ENCODE measurements at places on chromosomes 1 and 21.
A peak's percentile ranks its signal among the peaks of the same experiment; 100 is the strongest.

DNA sequence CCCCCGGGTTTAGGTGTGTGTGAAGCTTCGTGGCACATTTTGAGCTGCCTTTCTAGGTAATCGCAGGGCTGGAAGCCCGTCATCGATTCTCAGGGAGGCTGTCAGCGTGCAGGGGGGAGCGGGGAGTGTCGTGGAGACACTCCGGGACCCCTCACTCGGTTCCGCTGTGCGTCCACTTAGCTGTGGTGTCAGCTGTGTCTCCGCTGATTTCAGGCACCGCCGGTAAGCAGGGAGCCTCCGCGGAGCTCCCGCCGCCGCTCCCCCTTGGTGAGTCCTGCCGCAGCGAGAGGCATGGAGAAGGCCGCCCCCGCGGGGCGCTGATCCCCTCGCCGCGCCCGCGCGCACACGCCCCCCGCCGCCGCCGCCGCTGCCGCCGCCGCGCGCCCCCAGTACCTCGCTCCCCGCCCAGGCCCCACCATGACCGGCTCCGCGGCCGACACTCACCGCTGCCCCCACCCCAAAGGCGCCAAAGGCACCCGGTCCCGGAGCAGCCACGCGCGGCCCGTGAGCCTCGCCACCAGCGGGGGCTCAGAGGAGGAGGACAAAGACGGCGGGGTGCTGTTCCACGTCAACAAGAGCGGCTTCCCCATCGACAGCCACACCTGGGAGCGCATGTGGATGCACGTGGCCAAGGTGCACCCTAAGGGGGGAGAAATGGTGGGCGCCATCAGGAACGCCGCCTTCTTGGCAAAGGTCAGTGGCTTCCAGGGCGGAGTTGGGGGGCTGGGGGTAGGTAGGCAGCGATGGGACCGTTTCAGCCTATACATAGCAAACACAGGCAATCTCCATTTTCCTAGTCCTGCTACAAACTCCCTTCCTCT lies 995 bp downstream of the VASH2 start:
- no peak for DNase-seq

DNA sequence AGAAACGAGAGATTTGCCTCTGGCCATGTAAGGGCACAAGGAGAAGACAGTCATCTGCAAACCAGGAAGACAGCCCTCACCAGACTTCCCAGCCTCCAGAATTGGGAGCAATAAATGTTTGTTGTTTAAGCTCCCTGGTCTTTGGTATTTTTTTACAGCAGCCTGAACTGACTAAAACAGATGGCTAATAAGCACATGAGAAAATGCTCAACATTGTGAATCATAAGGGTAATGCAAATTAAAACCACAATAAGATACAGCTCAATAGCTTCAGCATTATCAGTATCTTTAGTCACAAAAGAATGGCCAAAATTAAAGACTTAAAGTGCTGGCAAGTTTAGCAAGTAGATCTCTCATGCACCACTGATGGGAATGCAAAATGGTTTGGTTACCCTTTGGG lies 11.7 kb downstream of the UBE2G2 start:
- no peak for DNase-seq

- peak; percentile 91 for DNase-seq
These were observed at the start of gene SAMSN1 for GRCh38 chr21:14545906-14546480. Gene SAMSN1, minus strand, starts transcription at chr21:14546315. Its CDS starts 54 bp downstream, at chr21:14546261.

GRCh38 chr1:97332716-97333115 lies 588.1 kb downstream of the DPYD start:
- no peak for DNase-seq

DNA sequence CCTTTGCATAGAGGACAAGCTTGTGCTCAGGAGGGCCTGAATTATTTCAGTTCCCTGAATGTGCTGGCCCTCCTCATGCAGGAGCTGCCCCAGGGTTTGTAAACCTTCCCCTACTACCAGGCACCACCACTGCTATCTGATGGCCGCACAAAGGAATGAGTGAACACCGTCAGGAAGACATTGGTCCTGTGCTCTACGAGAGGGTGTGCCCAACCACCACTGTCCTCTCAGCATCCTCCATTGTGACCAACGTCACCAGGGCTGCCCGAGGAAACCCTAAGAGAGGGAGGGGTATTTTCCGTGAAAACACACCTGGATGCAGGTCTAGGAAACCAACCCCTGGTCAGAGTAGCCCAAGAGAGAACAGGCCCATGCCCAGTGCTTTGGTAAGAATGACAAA lies 657.5 kb downstream of the KIF26B start:
- DNase-seq = no peak

GRCh38 chr21:26505211-26505610 lies 67.9 kb downstream of the CYYR1 start:
- DNase-seq = no peak

DNA sequence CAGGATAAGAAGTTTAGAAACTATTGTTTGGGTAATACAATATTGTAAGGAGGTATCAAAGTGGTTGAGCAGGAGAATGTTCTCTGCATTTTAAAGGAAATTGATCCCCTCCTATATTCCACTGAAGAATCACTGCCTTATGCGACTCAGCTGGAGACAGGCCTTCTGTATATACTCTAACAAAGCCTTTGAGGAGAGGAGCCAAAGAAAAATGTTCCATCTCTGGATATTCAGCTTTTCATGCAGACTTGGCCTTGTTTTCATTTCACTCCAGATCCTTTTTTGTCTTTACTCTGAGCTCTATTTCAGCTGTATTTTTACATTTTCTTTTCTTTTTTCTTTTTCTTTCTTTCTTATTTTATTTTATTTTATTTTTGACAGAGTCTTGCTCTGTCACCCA lies 42.1 kb upstream of the S1PR1 start:
- no peak for DNase-seq

DNA sequence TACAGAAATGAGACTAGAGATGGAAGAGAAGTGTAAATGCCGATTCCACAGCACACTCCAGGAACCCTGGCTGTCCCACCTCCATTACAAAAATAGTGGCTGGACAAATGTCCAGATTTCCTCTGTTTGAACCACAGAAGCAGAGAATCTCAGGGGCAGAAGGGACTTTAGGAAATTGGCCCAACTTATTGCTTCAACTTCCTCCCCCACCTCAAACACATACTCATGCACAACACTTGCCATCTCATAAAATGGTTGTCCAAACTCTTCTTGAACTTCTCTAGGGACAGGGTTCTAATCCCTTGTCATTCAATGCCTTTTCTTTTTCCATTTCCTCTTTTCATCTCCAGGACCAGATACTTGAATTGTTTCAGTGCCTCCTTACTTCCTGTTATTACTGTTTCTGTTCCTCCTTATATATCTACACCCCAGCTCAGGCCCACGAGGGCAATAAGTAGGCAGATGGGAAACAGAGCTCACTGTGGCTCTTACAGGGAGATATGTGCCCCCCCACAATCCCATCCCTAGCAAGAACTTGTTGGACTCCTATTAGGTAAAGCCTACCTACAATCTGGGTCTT lies 8.5 kb upstream of the B4GALT3 start:
- peak; percentile 25 for DNase-seq

- DNase-seq = no peak
These were observed 19.8 kb downstream of the CD1D start for GRCh38 chr1:158200527-158200926.

DNA sequence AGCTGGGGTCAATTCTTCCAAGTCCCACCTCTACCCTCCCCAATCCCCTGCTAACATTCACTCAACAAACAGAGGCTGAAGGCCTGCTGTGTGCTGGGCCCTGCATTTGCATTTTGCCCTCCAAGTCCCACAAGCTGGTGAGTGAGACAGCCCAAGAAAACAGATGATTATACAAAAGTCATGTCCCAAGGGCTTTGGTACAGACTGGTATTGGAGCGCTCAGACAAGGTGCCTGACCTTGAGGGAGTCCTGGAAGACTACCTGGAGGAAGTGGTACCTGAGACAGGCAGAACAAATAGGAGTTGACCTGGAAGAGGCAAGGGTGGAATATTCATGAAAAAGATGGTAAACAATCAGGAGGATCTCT lies 4.2 kb downstream of the LMOD1 start:
- no peak for DNase-seq

DNA sequence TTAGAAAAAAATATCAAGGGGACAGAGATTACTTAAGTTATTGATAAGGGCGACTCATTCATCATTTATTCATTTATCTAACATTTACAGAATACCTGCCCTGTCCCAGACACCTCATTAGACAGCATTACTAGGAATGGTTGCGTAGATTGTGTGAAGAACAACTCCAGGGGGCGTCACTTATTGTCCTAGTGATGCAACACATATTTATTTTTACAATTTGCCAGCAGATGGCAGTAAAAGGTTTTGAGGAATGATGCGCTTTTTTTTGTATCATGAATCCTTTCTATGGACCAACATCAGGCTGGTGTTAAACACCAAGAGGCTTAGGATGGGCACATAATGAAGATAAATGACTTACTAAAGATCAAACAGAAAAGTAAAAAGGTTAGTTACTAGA lies 5.5 kb downstream of the NCAM2 start:
- no peak for DNase-seq

DNA sequence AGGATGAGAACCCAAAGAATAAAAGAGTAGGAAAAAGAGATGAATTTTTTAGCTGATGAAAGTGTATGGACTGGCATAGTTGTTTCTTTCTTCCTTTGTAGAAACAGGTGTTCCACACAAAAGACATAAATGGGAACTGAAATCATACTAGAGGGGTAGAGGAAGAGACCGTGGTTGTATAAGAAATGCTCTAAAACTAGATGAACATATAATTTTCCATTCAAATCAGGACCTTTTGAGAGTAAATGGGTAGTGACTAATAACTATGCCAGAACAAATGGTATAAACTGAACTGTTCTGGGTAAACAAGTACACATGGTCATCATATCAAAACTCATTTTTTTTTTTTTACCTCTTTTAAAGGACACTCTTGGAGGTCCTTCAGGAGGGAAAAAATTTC lies 344.2 kb downstream of the VAV3 start:
- DNase-seq = no peak

- DNase-seq = no peak
These were observed 81.4 kb downstream of the CHRM3 start for GRCh38 chr1:239467730-239468129.

GRCh38 chr1:16608838-16609560 lies 4.4 kb downstream of the NBPF1 start:
- DNase-seq = no peak

GRCh38 chr21:38544661-38545060 lies 46.4 kb upstream of the ERG start:
- no peak for DNase-seq

GRCh38 chr1:175683491-175684298 lies 59.7 kb downstream of the TNR start:
- no peak for DNase-seq

GRCh38 chr1:211320980-211321379 lies 5.7 kb upstream of the TRAF5 start:
- peak; percentile 52 for DNase-seq

- no peak for DNase-seq
These were observed 21.4 kb downstream of the SPSB1 start for GRCh38 chr1:9314111-9314510.

Measured in CD4-positive, alpha-beta T cell treated with Interleukin-4 for 4 hours (primary cell).